Uterine smooth muscle cell (primary cell): ENCODE measurements at places on chromosomes 6 and 20. TPM values are rescaled to one million over a fixed set of nuclear protein-coding genes. Genes with fewer than 3 reads are reported as not detected.

TAAR2 gene
- not detected in 2 replicates for total RNA-seq

HRH3 gene
- total RNA-seq: not detected in 2 replicates

LRRC1 gene
- 6.8 and 11.6 TPM in 2 replicates for total RNA-seq

SLC17A9 gene
- 16.0 and 16.6 TPM in 2 replicates for total RNA-seq

CCDC170 gene
- total RNA-seq: 0.22 and 1.6 TPM in 2 replicates

DYNLT2 gene
- total RNA-seq: 1.5 and 2.0 TPM in 2 replicates
